ENCODE measurements at places on chromosomes 6 and 20.

GRCh38 chr6:33151050-33151449 lies 41.2 kb downstream of the COL11A2 start:
- DNase-seq = no peak

DNA sequence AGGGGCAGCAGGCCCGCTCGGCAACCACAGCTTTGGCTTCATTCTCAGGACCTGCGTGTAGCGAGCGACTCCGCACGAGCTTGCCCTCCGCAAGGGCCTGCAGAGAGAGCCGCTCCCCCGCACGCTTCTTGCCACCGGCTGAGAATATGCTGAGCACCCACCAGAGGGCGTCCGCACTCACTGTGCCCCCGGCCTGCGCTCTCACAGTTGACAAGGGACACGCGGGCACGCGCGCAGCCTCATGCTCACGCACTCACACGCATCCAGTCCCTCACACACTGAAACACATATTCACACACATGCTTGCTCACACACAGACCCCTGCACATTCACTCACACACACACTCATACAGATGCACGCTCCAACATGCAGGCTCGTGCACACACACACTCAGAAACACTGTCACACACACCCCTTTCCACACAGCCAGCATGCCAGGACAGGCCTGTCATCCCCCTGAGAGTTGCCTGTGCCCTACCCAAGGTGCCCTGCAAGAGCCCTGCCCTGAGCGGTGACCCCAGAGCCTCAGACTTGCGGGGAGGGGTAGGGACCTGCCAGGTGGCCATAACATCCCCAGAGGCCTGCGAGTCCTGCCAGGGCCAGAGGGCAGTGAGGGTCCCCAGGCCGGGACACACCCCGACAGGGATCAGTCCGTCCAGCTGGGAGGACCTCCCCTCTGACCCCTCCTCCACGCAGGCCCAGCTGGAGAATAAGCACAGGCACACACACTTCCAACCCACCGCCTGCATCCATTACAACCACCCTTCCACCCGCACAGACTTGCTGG lies 174.1 kb downstream of the BMP7 start:
- no peak for DNase-seq

DNA sequence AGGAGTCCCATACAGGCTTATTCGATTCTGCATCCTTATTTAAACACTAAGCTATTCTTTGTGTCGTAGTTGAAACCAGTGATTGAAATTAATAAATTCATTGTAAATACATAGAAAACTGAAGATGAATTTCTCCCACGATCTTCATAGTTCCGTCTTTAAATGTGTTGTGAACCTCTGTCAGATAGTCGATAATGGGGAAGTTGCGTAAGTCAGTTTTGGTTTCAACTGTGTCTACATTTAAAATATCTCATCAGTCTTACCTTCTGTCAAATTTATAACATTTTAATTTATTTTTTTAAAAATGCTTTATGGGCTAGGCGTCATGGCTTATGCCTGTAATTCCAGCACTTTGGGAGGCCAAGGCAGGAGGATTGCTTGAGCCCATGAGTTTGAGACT lies 12.7 kb downstream of the STX11 start:
- DNase-seq = no peak

GRCh38 chr20:34946661-34947060 lies 8.9 kb downstream of the GSS start:
- DNase-seq = no peak

GRCh38 chr6:72040111-72040510 lies 153.8 kb downstream of the RIMS1 start:
- peak; percentile 84 for DNase-seq

GRCh38 chr6:80163754-80164187 lies 57.3 kb downstream of the BCKDHB start:
- no peak for DNase-seq

GRCh38 chr6:151063352-151063751 lies 176.4 kb upstream of the AKAP12 start:
- no peak for DNase-seq

DNA sequence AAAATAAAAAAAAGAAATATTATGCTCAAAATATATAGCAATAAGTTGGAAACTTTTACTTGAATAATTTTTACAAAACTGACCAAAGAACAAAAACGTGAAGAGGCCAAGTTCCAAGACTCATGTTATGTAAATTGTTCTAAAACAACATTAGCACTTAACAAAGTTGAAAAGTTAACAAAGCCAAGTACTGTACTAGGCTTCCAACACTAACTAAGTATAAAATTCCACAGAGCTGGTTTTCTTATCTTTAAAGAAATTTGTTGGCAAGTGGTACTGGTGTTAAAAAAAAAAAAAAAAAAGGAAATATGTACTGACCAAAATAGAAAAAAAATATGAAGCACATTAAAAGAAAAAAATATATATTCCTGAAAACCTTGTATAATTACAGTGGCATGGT lies 127.8 kb downstream of the SLC16A10 start:
- no peak for DNase-seq

- DNase-seq = peak; percentile 33
Measured at GRCh38 chr6:15690510-15690909, 27.7 kb upstream of the DTNBP1 start.

DNA sequence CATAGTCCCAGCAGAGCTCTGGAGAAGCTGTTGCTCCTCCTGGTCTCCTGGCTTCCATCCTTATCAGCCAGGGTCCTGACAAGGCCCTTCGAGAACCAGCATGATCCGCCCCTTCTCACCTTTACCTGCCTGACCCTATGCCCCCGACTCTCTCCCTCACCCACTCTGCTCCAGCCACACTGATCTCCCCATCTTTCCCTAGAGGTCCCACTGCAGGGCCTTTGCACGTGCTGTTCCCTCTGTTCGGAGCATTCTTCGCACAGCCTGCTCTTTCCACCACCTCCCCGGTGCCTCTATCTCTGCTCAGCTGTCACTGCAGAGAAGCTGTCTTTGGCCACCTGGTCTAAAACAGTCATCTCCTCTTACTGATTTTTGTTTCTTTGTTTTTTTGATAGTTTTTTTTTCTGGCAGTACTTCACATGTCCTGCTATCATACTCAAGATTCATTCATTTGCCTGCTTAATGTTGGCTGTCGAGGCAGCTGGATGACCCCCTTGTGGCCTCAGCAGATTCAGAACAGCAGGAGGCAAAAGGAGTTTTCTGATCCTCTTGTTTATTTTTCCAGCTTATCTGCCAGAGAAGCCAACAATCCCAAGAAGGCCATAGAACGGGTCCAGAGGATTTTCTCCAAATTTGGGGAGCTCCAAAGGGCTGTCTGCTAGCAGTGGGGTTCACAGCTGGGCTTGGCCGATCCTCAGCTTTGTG lies 1.6 kb upstream of the PTGIS start:
- DNase-seq = no peak

GRCh38 chr20:51469046-51469445 lies 73.5 kb downstream of the NFATC2 start:
- DNase-seq = no peak

- DNase-seq = no peak
Measured at GRCh38 chr6:143505111-143505510, 6.4 kb downstream of the FUCA2 start.

DNA sequence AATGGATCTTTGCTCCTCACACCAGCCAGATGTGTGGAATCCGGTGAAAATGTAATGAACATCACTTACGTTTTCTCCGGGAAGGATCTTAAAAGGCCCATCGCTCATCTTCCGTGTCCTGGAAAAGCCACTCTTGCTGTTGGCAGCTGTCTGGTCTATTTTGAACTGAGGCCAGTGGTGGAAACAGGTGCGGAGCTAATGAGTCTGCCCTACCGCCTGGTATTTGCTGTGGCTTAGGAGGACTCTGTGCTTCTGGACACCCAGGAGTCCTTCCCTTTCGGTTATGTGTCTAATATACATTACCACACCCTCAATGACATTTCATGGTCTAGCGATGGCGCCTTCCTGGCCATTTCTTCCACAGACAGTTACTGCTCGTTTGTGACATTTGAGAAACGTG lies 264.2 kb upstream of the PREP start:
- DNase-seq = no peak

GRCh38 chr6:34147906-34148630 lies 2.2 kb upstream of the GRM4 start:
- peak; percentile 69 for DNase-seq

- no peak for DNase-seq
Measured at GRCh38 chr20:34768096-34768495, 57.4 kb downstream of the NCOA6 start.

DNA sequence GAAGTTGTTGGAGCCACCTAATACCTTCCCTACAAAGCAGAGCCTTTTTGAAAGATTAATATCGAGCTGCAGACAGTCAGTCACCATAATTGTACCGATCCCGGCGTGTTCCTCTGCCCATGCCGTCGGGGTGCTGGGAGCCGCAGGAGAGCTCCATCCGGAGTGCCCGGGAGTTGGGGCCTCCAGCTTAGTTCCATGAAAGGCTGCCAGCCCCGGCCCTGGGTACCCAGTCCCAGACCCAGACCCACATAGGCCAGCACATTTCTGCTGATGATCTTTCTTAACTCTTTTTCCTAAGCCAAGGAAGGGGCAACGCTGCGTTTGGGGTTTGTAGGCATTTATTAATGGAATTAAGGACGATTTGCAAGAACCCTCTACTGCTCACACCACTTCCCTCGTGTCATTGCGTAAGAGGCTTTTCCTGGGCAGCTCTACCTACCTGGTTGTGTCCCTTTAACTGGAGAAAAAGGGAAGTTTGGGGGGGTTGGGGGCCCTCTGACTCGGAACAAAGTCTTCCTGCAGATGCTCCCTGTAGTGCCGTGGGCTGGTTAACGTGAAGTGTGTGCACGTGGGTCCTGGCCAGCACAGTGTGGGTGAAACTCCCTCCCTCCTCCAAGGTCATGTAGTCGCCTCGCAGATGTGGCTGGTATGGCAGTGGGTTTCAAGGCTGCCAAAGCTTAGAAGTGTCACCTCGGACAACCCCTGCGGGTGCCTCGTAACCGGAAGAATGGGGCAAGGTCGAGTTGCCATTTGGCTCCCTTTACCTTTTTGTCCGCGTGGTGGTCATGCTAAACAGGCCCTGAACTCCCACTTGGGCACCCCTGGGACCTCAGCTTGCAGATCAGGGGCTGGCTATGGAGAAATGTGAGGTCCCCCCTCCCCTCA lies 54.3 kb upstream of the APCDD1L start:
- DNase-seq = no peak

DNA sequence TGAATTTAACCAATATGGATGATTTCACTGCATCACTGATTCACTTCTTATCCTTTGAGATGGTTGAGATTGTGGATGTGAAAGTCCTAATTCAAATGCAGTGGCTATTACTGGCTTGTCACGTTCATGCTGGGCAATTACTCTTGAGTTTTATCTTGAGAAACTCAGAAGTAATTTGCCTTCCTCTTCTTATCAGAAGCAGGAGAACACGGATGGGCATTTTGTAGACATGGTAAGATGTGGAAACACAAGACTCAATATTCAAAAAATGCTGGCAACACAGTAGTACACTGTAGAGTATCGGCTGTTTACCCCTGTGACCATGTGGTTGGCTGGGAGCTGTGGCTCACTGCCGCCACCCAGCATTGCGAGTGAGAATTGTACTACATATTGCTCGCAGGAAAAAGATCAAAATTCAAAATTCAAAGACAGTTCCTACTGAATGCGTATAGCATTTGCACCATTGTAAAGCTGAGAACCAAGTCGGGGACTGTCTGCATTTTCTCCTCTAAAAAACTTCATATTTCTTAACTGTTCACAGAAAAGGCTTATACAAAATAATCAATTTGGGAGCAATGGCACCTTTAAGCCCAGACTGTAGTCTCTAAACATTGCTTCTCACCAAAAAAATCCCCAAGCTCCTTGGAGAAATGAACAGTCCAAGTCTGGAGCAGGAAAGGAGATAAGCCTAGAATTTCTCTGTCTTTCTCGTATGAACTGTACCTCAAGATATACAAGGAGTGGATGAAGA lies 61.9 kb upstream of the ELOVL5 start:
- DNase-seq = no peak

- DNase-seq = no peak
Measured at GRCh38 chr6:167093406-167093921, 29.4 kb upstream of the CCR6 start.

- peak; percentile 28 for DNase-seq
Measured at GRCh38 chr20:45592574-45593189, 13.6 kb upstream of the WFDC8 start.

GRCh38 chr6:20455251-20455940 lies 53.7 kb downstream of the E2F3 start:
- no peak for DNase-seq

DNA sequence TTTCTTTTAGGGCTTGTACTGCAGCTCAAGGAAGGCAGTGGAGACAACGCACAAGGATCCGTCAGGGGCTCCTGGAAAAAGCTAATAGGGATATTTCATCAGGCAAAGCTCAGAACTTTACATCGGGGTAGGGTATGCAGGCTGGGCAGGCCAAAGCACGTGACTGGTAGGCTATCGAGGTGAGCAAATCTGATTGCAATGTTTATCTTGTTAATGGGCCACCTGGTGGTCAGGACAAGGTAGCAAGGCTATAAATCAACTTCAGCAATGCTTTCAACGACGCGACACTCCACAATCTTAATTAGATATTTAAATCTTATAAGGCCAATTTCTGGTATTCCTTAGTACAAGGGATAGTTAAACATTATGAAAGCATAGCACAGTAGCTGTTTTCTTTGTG lies 1302.8 kb upstream of the EYS start:
- DNase-seq = no peak

DNA sequence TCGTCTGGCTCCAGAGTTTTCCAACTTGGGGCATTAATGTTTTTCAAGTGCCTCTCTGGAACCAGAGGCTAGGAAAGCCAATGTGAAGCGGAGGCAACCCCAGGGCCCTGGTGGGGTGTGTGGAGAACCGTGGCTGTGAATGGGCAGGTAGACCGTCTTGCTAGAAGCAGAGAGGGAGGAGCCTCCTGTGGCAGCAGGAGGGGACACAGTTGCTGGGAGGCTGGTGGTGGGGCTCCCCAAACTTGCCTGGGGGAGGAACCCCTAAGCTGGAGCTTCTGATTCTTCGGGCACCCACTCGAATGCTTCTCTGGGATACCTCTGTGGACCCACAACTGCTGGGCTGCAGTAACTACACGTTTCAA lies 65.3 kb upstream of the APCDD1L start:
- DNase-seq = no peak

GRCh38 chr6:18681832-18682503 lies 294.8 kb downstream of the RNF144B start:
- no peak for DNase-seq

DNA sequence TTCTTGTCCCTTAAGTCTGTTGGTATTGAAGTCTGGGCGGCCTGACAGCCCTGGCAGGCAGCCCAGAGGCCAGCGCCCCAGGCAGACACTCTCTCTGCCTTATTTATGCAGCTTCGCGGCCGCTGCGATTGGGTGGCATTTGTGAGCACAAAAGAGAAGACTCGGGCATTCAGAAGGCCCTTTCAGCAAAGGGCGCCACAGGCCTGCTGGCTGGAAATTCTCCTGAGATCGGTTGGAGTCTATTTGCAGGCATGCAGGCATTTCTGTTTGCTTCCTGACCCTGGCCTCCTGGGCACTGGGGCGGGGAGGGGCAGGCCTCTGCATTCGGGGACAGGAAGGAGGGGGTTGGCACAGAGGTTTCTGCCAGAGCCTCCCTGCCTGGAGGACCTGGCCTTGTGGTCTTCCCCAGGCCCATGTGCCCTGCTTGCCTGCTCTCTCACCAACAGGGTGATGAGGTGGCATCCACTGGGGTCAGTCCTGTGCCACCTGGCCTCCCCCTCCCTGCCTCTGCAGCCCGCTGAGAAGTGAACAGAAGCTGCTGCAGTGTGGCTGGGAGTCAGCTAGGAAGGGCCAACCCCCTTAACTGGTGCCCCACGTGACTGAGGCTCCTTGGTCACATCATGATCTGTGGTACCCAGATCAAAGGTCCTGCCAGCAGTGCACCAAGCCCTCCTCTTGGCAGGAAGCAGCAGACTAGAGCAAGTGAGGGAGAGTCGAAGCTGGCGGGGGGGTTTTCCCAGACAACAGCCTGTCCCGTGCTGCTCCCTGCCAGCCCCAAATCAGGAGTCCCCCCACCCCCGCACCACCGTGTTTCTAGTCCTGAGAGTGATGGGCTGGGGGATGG lies 16.6 kb upstream of the CCDC167 start:
- DNase-seq = peak; percentile 76
